ENCODE measurements at places on chromosomes 7 and 10.

- DNase-seq, result peak; percentile 63
These were observed at the start of gene GNAI1 for GRCh38 chr7:80134536-80135308. GNAI1 (plus strand) TSS chr7:80134831; CDS start chr7:80135161, 330 bp downstream.

DNA sequence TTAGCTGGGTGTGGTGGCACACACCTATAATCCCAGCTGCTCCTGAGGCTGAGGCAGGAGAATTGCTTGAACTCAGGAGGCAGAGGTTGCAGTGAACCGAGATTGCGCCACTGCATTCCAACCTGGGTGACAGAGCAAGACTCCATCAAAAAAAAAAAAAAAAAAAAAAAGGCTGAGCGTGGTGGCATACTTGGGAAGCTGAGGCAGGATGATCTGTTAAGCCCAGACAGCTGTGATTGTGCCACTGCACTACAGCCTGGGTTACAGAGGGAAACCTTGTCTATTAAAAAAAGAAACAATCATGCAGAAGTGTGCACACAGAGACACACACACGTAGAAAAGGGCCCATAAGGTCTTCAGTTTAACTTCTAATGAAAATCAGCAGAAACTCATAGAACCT, 150.6 kb downstream of the TPST1 start:
- DNase-seq, result no peak

GRCh38 chr10:107814865-107815487, 650.5 kb upstream of the SORCS1 start:
- DNase-seq, result peak; percentile 63

GRCh38 chr10:69855346-69856111, 53.8 kb downstream of the COL13A1 start:
- DNase-seq, result no peak

GRCh38 chr7:100753750-100754149, 20.4 kb downstream of the ZAN start:
- no peak for DNase-seq

- DNase-seq, result no peak
These were observed 201.2 kb downstream of the PTN start for GRCh38 chr7:137142376-137142775.

GRCh38 chr10:111233439-111233838, 156.6 kb downstream of the ADRA2A start:
- no peak for DNase-seq

GRCh38 chr10:122152544-122152943, 118.6 kb upstream of the BTBD16 start:
- no peak for DNase-seq

DNA sequence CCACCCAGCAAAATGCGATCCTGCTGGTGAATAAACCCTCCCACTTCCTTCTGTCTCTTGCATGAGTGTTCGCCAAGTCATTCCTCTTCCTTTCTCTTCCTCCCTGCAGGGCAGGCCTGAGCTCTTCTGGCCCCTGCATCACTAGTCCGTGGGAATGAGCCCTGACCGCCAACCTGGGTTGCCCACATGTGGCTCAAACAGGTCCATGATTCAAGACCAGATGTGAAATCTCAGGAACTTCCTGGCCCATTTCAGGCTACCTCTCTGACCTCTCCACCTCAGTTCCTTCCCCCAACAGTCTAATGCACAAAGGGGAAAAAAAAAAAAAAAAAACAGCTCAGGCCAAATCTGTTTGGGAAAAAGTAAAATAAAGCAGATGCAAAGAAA, 5.4 kb upstream of the YWHAG start:
- DNase-seq, result no peak

GRCh38 chr10:83698899-83699298, 440.4 kb upstream of the GHITM start:
- DNase-seq, result no peak

DNA sequence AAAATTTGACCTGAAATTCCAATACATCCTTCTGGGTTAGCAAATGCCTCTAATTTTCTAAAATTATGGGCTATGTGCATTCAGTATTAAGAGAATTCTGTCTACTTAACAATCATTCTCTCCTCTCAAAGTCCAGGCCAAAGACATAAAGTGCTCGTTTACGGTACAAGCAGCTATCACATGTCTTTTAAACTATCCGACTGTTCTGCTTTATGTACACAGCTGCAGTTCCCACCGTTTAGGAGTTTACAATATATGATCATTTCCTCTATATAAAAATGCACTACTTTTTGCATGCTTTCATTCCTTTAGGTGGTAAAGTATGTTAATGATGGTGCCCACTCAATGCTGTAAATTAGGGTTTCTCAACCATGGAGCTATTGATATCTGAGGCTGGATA, 34.0 kb downstream of the CDK6 start:
- no peak for DNase-seq

DNA sequence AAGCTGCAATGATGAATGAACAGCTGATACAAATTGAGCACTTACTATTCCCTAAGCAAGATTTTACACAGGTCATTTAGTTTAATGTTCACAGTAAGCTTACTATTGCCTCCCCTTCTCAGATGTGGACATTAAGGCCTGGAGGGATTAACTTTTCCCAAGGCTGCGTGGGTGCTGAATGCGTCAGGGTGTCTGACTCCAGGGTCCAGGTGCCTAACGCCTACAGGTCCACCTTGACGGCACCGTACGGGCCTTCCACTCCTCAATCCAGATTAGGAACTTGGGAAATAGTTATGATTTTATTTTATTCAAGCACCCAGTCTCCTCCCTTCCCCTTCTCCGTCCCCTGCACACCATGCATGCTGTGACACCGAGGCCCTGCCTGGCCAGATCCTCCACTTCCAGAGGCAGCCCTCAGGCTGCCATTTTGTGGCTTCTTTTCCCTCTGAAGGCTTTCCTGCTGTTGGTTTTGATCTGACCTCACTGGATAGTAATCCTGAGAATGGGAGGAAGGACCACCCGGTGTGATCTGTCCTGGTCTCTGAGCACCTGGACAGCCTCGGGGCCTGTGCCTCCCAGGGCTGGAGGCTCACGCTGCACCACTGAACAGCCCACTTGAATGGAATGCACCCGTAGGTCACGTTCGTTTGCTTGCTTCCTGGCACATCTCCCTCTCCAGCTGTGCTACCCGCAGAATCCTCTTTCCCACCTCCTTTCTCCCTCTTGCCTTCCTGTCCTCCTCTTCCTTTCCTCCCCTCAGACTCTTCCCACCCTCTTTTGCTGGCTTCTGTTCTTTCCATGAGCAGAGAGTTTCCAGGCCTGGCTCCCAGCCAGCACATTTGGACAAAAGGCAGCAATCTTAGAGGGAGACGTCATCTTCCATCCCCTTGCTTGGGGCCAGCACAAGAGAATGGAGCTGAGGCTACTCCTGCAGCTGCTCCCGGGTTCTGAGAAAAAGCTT, 14.4 kb downstream of the DENND2A start:
- DNase-seq, result peak; percentile 9

GRCh38 chr7:90791596-90791995, 195.5 kb downstream of the CDK14 start:
- no peak for DNase-seq

DNA sequence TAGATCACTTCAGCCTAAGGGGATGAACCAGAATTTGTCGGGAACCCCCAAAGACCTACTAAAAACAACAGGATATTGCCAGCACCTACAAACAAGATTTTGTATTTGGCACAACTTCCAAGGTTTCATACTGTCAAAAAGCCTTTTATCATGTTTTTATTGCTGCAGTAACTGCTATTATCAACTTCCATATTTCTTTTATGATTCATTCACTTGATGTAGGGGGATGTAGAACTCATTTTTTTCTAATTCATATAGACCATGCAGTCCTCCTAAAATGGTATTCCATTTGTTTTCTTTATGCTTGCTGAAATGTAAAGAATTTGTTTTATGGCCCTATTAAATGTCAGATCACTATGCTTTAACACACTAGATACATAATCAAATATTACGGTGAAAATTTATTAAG, 30.0 kb upstream of the WNT16 start:
- DNase-seq, result no peak

- DNase-seq, result no peak
These were observed 970.2 kb downstream of the SORCS3 start for GRCh38 chr10:105611244-105611798.

DNA sequence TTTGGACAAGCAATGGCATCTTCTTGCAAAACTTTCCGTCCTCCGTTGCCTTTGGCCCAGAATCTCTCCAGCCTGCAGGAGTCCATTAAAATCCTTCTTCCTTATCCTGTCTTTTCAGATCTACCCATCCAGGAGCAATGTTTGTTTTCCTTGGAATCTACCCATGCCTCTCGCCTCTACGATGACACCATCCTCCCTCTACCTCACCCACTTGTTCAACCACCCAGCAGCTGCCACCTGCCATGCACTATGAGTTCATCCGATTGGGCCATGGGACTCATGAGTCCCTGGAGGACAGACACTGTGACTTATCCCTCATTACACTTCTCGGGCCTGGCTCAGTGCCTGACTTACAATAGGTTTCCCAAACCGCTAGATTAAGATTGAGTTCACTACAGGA, 26.8 kb upstream of the MGMT start:
- no peak for DNase-seq

DNA sequence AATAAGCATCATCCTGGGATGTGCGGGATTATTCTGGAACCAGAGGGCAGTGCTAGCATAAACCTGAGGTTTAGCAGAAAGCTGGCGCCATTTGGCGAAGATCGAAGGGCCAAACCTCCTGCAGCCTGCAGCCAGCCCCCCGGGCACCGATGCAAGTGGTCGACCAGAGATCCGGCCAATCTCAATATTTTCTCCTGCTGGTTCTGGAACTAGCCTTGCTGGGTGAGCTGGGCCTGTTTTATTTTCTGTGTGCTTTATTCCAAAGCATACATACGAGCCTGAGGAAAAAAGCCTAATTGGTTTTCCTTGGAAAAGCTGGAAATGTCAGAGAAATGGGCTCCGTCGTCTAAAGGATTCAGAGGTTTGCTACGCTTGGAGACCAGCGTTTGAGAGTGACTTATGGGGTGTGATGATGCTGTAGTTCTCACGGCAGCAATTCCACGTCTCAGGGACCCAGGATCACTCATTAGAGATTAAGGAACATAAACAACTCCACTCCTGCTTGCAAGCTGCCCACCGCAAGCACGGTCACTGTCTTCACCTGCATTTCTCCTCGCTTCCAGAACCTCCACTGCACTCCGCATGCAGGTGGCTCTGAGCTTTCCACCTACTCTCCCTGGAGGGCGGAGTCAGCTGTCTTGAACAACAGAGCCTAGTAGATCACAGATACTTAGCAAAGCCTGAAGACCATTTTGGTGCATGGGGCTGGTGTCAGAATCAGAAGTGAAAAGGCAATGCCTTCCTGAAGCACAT, 60.2 kb downstream of the PRKAG2 start:
- no peak for DNase-seq

DNA sequence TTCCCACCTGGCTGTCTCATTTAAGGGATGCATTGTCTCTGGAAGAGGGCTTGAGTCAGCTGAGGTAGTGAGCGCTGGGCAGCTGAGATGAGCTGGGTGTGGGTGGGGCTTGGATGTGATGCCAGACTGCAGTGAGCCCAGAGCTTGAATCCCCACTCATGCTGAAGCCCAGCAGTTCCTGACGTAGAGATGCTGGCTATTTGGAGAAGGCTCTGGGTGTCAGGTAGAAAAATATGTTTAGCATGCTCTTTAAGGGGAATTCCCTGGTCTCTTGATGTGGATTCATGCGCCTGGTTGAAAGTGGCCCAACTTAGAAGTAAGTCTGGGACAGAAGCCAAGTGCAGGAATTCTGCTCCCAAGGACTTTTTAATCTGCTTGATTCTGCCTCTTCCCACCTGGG, 241.5 kb upstream of the IGFBP3 start:
- DNase-seq, result no peak

DNA sequence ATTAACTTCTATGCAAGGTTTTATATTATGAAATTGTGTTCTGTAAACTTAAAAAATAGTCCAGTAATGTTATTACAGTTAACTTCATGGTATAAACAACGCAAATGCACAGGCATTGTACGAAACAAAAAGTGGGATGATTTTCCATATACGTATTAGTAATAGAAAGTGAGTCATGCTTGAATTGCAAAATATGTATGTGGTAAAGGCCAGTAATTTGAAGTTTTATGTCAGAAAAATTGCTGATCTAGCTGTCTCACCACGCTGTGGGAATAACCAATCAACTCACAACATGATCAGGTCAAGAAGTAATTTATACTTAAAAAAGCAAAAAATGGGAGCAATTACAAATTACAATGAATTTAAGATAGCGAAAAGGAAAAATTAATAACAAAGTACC, 37.0 kb upstream of the GLI3 start:
- DNase-seq, result no peak

Measured in HEK293T (cell line).